AG08395 (cell line): ENCODE measurements at places on chromosomes 12 and 14.
A peak's percentile ranks its signal among the peaks of the same experiment; 100 is the strongest.

- no peak for DNase-seq
Observed at GRCh38 chr14:58297412-58297761, 968 bp upstream of the ARID4A start.

GRCh38 chr12:43104494-43104893 is 447.5 kb downstream of the ADAMTS20 start:
- DNase-seq, result no peak

DNA sequence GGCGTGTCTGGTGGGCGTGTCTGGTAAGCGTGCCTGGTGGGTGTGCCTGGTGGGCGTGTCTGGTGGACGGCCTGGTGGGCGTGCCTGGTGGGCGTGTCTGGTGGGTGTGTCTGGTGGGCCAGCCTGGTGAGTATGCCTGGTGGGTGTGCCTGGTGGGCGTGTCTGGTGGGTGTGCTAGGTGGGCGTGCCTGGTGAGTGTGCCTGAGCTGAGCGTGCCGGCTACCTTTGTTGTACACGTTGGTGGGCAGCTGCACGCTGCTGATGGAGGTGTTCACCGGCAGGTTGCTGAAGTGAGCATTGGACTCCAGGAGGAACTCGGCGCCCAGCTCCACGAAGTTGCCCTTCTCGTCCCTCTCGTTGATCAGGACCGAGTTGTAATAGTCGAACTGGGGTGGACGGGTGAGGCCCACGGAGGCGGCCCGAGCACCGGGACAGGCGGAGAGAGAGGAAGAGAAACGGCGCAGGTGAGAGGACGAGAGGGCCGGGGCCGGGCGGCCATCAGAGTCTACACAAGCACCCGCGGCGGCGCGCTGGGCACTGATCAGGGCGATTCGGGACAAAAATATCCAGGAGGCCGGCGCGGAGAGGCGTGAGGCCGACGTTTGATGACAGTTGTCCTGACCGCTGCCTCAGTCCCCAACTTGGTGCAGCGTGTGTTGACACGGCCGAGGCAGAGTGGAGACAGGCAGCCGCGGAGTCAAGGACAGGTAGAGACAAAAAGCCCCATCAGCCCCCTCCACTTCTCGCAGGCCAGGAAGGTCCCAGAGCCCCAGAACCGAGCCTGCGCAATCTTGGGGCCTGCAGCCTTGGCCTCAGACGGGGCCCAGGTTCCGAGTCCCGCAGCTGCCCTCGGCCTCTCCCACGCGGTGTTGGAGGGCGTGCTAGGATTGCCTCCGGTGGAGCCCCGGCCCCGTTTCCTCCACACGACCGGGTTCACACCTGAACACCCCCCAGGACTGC is 10.5 kb downstream of the CACNA2D4 start:
- DNase-seq, result peak; percentile 1

DNA sequence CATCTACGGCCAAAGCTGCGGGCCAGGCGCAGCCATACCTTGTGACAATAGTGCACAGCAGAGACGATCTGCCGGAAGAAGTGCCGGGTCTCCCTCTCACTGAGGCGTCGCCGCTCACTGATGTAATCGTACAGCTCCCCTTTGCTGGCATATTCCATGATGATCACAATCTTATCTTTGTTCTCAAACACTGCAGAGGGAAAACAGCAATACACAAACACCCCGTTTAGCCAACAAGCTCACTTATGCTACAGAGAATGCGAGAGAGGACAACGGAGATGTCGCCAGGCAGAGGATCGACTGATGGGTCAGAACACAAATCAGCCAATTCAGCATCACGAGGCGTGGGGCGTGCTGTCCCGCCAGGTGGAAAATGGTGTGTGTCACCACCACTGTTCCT is 52.1 kb downstream of the NUAK1 start:
- DNase-seq, result no peak

GRCh38 chr14:44795725-44796124 is 166.0 kb downstream of the KLHL28 start:
- no peak for DNase-seq

DNA sequence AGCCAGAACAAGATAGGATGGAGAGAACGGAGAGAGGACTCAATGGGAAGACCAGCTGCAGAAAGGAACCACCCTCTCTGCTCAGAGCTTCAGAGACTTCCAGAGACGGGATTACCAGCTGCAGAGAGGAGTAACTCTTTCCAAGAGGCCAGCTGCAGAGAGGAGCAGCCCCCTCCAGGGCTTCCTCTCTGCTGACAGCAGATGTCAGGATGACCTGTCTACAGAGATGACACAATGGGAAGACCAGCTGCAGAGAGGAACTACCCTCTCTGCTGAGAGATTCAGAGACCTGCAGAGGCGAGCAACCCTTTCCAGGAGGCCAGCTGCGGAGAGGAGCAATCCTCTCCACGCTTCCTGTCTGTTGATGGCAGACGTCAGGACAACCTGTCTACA is 61.8 kb downstream of the KLRG1 start:
- DNase-seq, result no peak

DNA sequence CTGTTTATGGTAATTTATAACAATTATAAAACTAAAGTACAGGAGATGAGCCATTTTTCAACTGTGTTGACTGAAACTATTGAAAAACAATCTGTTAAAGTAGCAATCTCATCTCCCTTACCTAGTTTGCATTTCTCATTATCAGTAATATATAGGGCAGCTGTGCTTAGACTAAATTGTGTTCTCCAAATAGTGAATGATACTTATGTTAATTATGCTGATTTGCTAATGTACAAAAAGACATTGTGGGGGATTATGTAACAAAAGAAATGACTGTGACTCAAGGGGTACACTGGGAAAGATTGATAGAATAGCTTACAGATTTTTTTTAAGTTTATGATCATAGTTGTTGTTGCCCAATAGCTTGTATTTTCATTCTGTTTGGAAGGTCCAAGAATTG is 207.7 kb downstream of the FUT8 start:
- DNase-seq, result no peak

GRCh38 chr12:100266585-100266834 is 369 bp downstream of the DEPDC4 start:
- DNase-seq, result peak; percentile 88

- peak; percentile 98 for DNase-seq
Observed at GRCh38 chr14:75293920-75294648, 15.5 kb downstream of the FOS start.
